ENCODE measurements at places on chromosomes 1 and 21.

GRCh38 chr1:168372861-168373371 lies 92.2 kb downstream of the TBX19 start:
- no peak for DNase-seq

DNA sequence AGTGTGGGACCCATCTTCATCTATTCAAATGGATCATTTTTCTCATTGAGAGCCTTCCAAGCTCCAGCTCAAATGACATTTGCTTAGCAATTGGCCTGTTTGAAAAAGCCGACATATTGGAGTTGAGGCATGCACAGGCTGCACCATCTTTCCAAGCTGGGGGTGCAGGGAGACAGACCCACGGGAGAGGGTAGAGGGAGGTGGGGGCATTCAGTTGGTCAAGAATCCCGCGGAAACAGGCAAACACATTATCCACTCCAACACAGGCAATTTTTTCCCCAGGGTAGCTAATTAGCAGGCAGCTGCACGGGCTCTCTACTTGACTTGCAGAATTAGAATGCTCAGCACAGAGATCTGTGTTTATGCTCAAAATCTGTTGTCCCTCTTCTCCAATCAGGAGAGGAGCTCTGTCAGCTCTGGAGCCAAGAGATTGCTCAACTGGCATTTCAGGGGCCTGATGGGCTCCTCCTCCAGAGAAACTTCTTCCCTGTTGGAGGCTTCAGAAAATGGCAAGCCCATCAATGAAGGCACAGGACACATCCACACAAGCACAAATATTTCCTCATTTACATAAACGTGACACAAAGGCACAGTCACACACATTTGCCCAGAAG lies 267.8 kb downstream of the FOXD2 start:
- DNase-seq, result no peak

- no peak for DNase-seq
These were observed 9.8 kb downstream of the ACOT11 start for GRCh38 chr1:54557671-54558355.

DNA sequence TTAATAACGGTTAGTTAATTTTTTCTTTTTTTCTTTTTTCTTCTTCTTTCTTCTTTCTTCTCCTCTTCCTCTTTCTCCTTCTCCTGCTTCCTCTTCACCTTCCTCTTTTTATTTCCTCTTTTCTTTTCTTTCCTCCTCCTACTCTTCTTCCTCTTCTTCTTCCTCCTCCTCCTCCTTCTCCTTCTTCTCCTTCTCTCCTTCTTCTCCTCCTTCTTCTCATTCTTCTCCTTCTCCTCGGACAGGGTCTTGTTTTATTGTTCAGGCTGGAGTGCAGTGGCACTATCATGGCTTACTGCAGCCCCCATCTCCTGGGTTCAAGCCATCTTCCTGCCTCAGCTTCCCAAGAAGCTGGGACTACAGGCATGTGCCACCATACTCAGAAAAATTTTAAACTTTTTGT lies 13.4 kb upstream of the ACBD3 start:
- no peak for DNase-seq

GRCh38 chr1:7610936-7611335 lies 160.2 kb upstream of the VAMP3 start:
- no peak for DNase-seq

DNA sequence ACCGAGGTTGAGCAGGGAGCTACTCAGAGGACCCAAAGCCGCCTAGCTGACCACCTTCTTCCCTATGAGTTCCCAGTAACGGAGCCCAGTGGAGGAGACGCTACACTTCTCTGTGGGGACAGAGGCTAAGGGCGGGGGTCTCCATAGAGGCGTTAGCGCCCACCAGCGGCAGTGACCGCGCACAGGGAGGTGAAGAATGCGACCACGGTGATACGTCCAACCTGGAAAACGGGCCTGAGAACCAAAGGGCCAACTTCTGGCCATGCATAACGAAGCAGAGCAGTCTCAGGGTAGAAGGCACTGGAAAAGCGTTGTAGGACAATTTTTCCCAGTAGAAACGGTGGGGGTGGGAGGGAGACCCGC lies 400 bp upstream of the COG2 start:
- no peak for DNase-seq

- peak; percentile 46 for DNase-seq
These were observed 16.1 kb downstream of the HUNK start for GRCh38 chr21:31888936-31889371.

- no peak for DNase-seq
These were observed 44.5 kb downstream of the ELAPOR1 start for GRCh38 chr1:109158433-109158832.

GRCh38 chr1:214566158-214567104 lies 15.0 kb upstream of the PTPN14 start:
- no peak for DNase-seq

DNA sequence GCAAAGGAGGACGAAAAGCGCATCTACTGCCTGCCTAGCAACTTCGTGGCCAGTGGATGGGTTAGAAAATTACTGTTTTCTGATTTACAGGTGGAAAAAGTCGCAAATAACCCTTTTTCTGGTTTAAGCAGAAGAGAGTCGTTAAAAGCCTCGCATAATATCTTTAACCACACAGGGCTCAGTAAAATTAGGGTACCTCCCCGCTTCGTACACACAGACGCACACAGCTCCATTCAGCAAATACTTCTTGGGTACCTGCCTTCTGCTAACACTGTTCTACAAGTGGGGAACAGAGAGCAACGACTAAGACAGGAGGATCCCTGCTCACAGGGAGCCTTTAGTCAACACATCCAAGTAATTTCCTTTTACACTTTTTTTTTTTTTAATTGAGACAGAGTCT lies 704 bp downstream of the ALG6 start:
- DNase-seq, result no peak

DNA sequence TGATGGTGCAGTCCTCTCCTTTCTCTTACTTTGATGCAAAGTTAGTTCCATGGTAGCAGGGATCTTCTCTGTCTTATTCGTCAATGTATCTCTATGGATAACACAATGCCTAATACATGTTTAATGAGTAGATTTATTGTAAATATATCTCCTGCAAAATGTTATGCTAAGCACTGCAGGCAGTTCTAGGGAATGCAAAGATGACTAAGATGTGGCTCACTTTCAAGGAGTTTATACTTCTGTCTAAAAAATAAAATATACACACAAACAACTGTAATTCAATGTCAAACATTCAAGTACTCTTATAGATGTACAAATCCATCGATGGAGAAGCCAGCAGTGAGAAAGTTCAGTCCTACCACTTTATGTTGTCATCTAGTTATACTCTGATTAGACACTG lies 194.3 kb downstream of the KCTD3 start:
- no peak for DNase-seq

DNA sequence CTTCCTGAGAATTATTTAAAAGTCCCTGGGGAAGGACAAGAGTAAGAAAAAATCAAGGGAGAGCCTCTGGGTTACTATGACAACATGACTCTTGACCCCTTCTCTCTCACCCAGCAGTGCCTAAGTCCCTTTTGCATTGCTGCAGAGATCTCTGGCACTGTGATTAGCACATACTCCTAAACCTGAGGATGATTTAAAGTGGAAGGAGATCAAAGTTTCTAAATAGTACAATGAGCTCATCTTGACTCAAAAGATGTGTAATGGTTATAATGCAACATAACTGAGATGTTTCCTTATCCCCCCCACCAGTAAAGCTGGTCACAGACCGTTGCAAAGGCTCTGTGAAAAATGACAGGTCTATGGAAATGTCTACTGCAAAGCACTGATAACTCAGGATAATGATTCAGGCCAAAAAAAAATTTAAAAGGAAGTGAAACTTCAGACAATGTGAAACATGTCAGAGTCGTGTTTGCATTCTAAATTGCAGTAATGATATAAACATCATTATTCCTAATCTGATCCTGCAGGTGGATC lies 519.2 kb downstream of the KIF26B start:
- no peak for DNase-seq

GRCh38 chr1:183967914-183968313 lies 69.6 kb downstream of the COLGALT2 start:
- no peak for DNase-seq

DNA sequence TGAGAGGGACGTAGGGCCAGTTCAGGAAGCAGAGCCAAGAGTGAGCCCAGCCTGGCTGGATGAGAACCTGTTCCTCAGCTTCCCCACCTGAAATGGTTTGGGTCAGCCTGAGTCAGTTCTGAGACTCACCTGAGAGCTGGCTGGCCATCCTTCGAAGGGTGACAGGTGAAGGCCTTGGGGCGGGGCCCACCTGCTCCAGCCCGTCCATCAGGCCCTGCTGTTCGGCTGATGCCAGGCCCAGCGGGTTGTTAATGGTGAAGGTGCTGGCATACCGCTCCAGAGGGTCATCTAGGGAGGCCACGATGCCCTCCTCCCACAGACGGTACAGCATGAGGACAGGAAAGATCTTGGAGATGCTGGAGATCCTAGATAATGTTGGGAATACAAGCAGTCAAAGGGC lies 14.1 kb downstream of the LACTBL1 start:
- no peak for DNase-seq

DNA sequence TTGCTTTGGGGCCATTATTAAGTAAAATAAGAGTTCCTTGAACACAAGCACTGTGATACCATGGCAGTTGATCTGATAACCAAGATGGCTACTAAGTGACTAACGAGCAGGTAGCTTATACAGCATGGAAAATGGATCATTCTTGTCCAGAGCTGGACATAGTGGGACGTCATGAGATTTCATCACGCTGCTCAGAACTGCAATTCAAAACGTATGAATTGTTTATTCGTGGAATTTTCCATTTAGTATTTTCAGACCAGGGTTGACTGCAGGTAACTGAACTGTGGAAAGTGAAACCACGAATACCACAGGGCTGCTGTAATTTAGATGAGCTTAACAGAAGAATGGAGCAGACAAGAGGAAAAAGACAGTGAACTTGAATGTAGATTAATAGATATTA lies 38.9 kb downstream of the CCDC18 start:
- no peak for DNase-seq

DNA sequence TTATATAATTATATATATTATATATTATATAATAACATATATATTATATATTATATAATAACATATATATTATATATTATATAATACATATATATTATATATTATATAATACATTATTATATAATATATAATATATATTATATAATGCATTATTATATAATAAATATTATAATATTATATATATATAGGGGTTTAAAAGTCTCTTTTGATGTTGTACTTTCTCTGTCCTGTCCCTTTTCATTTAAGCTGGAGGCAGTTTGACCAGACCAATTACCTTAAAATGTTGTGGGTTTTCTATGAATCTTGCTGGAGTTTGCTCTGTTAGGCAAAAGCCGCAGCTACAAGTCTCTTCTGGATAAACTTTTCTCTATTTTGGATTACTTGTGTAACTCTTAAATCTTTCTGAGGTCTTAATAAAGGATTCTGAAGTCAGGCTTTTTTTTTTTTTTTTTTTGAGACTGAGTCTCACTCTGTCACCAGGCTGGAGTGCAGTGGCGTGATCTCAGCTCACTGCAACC lies 22.2 kb upstream of the KIF1B start:
- DNase-seq, result no peak

DNA sequence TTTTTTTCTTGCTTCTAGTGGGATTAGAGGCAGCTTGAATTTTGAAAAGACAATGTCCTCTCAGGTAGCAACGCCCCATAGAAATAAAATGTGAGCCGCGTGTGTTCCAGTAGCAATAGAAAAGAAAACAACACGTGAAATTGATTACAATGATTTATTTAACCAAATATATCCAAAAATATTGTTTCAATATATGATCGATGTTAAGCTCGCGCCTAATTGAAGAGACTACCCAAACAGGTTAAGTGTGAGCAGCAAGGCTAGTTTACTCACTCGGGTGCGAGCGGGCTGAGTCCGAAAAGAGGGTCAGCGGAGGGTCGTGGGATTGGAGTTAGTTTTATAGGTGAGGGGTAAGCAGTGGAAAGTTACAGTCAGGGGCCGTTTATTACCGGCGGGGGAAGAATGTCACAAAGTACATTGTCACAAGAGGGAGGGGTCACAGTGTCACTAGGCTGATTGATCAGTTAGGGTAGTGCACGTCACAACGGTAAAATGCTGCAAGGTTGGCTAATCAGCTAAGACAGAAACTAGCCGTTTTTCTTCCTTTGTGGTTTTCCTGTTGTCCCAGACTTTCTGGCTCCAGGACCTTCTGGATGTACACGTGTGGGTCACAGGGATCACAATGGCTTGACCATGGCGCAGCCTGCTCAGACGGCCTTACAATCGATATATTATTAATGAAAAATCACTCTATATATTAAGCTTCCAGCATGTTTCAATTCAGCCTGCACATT lies 697 bp upstream of the ZNF670 start:
- DNase-seq, result no peak

DNA sequence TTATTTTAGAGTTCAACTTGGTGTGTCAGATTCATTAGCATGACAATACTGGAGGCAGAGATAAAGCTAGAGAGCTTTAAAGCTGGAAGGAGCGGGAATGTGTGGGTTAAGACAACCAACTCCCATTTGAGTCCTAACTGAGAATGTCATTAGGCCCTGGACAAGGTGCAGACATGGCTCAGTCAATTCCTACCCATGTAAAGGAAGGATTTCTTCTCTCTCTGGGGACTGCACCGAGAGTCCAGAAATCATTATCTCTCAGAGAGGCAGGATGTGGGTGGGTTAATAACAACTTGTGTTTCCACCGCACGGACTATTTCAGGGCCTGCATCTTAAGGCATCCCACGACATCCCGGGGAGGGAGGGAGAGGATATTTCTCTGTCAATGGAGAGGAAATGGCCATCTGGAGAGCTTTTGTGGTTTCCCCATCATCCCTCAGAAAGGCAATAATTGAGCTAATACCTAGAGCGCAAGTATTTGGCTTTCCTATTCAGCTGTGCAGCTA lies 46.7 kb upstream of the SARS1 start:
- DNase-seq, result no peak

DNA sequence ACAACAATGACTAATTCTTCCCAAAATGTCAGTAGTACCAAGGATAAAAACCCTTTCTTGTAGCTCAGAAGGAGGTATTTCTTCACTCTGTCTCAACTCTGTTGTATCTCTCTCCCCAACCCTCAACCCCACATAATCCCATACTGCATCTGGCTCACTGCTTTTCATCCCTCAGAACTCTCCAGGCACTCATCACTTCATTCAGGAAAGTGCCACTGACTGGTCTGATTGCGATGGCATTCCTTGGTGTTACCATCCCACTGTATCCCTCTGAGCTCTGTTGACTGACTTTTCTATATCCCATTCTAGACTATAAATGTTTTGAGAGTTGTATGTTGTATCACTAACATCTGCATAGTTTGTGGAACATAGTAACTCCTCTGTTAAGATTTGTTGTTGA lies 483.5 kb upstream of the ADGRL2 start:
- DNase-seq, result no peak

DNA sequence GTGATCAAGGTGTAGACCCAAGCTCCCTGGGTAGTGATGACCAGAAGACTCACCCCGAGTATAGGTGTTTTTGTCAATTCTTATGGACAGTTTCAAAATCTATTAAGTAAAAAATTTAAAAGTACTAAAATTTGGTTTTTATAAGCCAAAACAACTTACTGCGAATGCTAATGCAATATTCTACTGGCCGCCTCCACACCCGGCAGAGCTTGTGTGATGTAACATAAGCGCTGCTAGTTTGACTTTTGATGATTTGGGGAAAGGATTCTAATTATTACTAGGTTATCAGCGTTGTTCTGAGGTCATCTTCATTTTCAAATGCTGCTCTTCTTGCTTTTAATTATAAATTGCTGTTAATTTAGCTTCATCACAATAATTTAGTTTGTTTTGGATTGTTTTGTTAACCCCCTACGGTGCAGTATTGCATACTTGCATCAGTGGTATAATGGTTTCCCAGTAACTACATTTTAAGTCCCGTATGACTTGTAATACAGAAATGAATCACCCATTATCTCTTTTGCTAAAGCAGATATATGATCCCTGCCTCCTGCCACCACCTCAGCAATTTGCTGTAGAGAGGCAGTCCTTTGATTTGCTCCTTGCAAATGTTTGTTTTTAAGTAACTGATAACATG lies 178.0 kb downstream of the SDCCAG8 start:
- no peak for DNase-seq

- DNase-seq, result no peak
These were observed 1.9 kb upstream of the GPR153 start for GRCh38 chr1:6262555-6263420.
